Kasumi-1 (cell line): ENCODE measurements at places on chromosomes 16 and 17.

DNA sequence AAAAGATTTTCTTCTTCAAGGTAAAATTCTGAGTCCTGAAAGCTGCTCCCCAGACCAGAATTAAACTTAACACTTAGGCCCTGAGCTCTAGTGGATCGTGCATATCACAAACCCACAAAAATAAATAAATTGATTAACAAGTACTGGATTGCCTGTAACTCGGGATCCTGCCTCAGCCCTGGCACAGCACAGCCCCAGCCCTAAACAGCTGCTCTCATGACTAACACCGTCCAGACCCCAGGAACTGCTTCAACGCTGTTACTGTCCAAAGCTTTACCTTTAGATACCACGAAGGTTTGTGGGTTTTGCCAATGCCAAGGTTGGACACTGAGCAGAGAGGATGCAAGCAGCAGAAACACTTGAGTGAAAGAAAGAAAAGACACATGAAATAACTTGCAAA, 172.5 kb downstream of the COPRS start:
- DNase-seq = no peak

- no peak for DNase-seq
Observed at GRCh38 chr16:81645266-81645694, 133.8 kb upstream of the PLCG2 start.

DNA sequence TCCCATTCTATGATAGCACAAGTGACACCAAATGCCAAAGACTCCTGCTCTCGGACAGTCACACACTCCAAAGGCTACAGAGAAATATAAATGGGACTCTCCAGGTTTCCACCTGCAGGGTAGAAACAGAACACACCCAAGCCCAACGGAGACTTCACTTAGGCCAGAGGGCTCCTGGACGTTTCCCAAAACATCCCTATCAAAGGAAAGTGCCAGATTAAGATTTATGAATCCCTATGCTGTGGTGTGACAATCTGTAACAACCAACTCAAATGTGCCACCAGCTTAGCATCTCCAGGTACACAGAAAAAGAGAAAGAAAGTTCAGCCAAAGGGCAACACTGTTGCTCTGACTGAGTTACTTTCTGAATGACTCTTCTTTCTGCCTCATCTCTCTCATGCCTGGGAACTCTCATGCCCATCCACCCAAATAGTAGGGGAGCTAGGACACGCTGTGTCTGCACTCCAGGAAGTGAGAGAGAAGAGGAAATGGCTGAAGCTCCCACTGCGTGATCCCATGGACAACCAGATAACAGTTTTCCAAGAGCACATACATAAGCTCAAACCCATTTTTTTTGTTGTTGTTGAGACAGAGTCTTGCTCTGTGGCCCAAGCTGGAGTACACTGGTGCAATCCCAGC, 49.7 kb downstream of the SMG6 start:
- DNase-seq = no peak

DNA sequence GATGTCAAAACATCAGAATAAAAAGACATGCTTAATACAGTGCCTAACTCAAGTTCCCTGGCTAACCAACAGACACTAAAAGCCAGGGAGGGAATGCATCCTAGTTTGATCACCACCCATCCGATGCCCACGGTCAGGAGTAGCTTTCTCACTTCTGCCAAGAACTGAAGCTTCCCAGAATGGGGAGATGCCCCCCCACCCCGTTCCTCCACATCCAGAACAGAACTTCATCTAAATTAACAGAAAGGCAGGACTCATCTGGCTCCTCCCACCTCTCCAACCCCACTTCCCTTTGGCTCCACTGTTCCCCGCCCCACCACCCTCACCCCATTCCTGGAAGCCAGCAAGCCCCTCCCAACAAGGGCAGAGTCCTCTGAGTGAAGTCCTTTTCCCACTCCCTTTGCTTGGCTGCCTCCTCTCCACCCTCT, 33.7 kb downstream of the GDE1 start:
- no peak for DNase-seq

DNA sequence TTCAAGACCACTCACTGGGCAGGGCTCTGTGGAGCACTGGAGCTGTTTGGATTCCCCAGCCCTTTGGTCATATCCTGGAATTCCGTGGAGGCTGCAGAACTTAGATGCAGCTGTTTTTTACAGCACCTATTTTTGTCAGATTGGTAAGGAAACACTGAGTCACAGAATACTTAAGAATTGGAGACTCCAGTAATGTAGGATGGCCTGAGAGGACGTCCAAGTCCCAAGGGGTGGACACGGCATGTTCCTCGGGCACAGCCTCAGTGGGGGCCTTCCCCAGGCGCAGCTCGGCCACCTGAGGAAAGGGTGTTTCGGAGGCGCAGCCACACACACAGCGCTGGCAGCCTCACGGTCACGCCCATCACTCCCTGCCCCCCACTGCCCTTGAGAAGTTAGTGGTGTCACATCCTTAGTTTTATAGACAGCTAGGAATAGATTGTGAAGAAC, 14.8 kb downstream of the PLD6 start:
- DNase-seq = no peak

DNA sequence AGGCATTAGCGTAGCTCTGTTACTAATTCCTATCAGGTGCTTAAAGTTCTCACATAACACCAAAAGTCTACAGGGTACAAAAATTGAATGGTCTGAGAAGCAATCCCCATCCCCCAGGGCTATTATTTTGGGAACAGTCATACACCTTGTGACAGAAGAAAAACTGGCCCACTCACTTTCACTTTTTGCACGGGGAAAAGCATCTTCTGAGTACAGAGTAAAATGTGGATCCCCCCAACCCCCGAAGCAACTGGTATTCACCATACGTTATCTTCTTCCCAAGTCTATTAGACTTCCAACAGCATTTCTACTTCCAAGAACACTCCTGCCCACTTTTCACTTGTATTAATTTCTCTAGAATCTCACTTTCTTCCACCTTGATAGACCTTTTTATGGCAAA, 11.8 kb downstream of the GGA3 start:
- no peak for DNase-seq

DNA sequence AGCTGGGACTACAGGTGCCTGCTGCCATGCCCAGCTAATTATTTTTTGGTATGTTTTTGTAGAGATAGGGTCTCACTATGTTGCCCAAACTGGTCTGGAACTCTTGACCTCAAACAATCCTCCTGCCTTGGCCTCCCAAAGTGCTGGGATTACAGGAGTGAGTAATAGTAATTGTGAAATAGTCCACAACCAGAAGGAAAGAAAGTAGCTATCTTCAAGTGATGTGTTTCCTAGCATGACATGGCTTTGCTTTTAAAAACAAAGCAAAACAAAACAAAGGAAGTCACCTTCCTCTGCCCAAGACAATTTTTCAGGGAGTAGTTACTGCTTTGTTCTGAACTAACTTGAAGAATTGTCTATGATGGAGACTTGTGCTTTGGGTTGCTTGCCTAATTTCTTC, 27.0 kb downstream of the ATP6V0A1 start:
- no peak for DNase-seq

- DNase-seq = no peak
Observed at GRCh38 chr16:22646948-22647556, 136.4 kb downstream of the NPIPB5 start.

DNA sequence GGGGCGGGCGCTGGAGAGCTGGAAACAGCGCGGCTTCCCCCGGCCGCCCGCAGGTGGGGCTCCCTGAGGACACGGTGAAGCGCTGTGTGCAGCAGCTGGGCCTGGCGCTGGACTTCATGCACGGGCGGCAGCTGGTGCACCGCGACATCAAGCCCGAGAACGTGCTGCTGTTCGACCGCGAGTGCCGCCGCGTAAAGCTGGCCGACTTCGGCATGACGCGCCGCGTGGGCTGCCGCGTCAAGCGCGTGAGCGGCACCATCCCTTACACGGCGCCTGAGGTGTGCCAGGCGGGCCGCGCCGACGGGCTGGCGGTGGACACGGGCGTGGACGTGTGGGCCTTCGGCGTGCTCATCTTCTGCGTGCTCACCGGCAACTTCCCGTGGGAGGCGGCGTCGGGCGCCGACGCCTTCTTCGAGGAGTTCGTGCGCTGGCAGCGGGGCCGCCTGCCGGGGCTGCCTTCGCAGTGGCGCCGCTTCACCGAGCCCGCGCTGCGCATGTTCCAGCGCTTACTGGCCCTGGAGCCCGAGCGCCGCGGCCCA, 27.8 kb downstream of the SBK1 start:
- DNase-seq = no peak

DNA sequence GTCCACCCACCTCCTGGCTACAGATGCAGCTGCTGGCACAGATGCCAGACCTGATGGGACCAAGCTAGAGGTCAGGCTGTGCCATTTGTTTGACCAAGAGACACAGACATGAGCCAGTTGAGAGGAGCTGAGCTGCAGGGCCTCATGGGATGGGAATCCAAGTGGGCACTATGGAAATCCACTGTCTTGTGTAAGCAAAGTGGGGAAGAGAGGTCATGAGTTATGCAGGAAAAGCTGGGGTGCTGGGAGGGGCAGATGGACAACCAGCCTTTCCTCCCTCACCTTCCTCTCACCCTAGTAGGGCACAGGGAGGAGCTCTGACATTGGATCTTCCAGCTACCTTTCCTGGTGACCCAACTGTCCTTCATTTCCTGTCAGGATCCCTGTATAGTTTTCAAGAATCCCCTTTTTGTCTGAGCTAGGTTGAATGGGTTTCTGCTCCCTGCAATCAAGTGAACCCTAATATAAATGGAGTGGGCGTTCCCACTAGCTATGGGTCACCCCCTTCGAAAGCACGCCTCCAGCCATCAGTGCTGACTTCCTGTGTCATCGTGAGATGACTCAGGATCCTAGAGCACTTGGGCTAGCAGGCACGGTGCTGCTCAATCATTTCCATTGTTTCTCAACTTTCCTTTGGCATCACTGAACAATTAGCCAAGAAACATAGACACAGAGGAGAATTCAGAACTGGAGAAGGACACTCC, 13.6 kb downstream of the ATPAF2 start:
- no peak for DNase-seq

DNA sequence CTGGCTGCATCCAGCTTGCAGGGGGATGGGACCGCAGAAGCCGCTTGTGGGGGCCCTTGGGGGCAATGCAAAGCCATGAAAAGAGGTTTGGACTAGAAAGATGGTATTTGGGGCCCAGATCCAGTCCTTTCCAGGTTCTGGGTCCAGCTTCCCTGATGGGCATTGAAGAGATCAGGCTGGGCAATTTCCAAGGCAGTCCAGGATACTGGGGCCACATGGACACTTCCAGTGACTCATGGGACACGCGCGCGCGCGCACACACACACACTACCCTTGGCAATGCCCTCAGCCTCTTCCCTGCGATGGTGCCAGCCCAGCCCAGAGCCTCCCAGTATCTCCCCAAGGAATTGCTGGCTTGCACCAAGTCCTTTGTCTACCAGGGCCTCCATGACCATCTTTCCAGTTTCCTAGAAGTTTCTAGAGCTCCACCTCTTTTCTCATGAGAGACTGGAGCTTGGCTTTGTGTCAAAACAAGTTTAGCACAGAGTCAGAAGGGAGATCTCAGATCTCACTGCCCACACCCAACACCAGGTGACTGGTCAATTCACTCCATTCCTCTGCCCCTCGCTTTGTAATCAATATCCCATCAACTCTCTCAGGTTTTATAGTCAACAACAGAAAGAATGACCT, 44.3 kb downstream of the WNT3 start:
- DNase-seq = no peak

DNA sequence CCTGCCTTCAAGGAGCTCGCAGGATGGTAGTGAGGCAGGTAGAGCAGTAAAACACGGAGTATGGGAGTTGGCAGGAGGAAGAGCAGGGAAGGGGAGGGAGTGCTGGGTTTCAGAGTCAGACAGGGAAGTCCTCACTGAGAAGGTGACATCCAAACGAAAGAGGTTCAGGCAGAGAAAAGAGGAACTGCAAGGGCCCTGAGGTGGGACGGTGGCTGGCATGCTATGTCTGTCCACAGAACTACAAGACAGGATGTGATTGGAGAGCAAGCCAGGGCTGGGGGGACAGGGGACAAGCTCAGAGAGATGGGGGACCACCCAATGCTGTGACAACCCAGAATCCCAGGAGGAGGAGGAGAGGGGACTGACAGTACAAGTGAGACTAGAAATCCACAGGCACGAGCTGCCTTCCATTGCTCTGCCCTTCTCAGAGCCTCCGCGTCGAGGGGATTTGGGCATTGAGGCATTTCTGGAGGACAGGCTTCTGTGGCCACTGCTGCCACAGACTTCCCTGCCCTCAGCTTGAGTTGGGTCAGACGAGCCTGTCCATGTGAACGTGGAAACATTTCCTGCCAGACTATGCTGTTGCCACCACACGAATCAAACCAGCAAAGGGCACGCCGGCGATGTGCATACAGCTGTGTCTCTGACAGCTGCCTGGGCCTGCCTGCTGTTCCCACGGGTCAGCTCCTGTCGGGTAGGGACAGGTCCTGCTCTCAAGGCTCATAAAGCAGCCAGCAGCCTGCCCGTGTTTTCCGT, 100.1 kb downstream of the RAB11FIP4 start:
- DNase-seq = peak; percentile 83

- no peak for DNase-seq
Observed at GRCh38 chr16:88886845-88887521, 20.5 kb upstream of the PABPN1L start.

DNA sequence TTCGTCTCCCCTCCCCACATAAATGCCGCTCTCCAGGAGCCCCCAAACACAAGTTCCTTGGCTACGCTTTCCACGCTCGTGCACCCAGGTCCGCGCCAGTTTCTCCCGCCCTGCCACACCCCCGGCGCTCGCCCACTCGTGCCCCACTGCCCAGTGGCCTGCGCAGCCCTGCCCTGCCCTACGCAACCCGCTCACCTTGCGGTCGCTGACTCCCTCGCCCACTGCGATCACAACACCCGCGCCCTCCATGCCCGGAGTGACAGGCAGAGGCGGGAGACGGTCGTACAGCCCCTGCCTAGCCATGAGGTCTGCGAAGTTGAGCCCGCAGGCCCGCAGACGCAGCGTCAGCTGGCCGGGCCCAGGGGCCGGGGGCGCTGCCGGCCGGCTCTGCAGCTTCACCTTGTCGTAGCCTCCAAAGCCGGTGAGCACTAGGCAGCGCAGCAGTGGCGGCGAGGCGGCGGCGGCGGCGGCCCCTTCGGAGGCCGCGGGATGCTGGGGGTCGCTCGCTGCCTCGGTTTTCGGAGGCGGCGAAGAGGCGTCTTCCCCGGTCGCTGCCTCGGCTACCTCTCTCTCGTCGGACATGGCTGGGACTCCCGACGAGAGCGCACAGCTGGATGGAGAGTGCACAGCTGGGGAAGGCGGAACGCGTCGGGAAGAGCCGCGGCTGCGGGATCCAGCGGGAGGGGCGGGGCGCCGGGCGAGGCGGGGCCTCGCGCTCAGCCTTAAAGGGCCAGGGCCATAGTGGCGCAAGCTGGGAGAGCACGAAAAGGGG, at the start of gene VAT1:
VAT1 (minus strand) TSS at position 645 of the 772 bp plus-strand sequence; CDS start at position 582, 63 bp downstream.
- peak; percentile 75 for DNase-seq
